Activated CD8-positive, alpha-beta memory T cell treated with anti-CD3 and anti-CD28 coated beads, Interleukin-2, amount 50 U/mL, for 48 hours (primary cell): ENCODE measurements at places on chromosomes 4 and X.

- DNase-seq, result no peak
Measured at GRCh38 chr4:134747108-134747805, 545.7 kb upstream of the PABPC4L start.

DNA sequence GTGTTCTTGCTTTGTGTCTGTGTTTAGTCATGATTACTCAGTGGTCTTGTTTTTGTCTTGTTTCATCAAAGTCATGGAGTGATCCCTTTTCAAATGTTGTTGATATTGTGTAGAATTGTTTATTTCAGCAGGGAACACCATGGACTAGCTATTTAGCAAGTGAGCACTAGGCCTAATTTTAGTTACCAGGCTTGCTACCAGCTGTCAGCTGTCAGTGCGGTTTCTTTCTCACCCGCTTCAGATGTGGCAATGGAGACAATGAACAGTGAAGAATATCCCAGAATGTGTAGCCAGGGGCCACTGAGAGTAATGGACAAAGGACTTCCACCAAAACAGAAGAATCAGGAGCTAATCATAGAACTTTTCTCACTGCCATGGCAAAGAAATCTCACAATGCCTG lies 432.8 kb upstream of the FMR1 start:
- DNase-seq, result no peak

GRCh38 chrX:4655743-4656142 lies 942.3 kb upstream of the PRKX start:
- no peak for DNase-seq

GRCh38 chrX:148913971-148914370 lies 413.6 kb downstream of the AFF2 start:
- DNase-seq, result no peak

GRCh38 chrX:74421036-74421739 lies at the start of gene SLC16A2:
SLC16A2 (plus strand) TSS chrX:74421493; CDS start chrX:74421638, 145 bp downstream.
- DNase-seq, result peak; percentile 59

DNA sequence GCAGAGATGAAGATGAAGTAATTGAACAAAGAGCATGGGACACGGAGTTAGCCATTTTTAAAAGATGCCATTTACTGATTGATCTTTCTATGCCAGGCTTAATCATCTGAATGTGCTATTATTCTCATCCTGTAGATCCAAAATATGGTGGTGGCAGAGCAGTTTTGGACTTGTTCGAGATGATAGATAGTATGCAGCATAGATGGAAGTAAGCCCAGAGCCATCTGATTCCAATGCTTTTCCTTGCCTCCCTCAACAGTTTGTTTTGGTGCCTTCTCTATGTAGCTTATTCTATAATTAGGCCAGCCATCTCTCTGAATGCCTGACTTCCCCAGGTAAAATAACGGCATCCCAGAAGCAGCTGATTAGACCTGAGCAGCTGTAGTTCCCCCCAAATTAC lies 152.6 kb upstream of the CLNK start:
- DNase-seq, result no peak

DNA sequence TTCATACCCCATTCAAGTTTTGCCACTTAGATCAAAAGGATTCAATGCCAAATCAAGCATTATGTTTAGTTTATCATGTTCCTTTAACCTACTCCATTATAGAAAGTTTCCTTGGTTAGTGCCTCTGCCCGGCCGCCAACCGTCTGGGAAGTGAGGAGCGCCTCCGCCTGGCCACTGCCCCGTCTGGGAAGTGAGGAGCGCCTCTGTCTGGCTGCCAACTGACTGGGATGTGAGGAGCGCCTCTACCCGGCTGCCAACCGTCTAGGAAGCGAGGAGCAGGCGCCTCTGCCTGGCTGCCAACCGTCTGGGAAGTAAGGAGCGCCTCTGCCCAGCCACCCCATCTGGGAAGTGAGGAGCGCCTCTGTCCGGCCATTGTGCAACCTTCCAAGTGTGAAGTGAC lies 36.3 kb upstream of the PDGFRA start:
- DNase-seq, result no peak

- no peak for DNase-seq
Measured at GRCh38 chr4:16505726-16506125, 279.5 kb upstream of the TAPT1 start.

DNA sequence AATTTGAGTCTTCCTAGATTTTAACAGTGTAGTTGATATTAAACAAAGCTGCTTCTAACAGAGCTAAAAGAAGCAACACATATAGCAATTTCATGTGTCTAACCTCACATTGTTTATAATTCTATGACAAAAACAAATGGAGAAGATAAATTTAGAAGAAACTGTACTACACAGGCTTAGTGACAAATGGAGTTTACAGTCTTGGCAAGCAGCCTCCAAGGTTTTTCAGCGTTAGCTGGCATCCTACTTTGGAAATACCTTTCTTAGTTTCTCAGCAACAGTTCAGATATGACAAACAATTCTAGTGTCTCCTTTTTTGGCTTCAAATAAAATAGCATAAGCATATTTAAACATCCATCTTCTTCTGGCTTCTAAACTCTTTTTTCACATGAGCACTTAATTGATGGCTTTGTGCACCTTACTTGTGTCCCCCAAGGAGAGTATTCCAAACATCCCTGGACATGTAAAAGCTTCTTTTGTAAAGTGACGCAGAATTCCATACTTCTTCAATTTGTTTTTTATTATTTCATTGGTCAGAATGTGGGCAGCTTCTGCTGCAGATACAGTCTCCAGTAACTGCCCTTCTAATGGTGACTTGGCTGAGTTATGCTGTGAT lies 249.8 kb downstream of the ANTXR2 start:
- no peak for DNase-seq

DNA sequence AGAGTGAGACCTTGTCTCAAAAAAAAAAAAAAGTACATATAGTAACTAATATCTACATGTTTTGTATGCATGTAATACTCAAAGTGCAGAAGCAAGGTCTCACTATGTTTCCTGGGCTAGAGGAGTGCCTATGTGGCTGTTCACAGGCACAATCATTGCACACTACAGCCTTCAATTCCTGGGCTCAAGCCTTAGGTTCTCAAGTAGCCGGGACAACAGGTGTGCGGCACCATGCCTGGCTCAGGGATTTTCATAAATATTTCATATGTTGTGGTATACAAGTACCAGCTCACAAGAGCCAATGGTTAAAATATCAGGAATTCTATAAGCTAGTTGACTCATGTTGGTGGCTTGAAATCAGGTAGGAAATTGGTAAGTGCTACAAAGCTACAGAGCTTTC lies 94.8 kb downstream of the LARP7 start:
- no peak for DNase-seq

DNA sequence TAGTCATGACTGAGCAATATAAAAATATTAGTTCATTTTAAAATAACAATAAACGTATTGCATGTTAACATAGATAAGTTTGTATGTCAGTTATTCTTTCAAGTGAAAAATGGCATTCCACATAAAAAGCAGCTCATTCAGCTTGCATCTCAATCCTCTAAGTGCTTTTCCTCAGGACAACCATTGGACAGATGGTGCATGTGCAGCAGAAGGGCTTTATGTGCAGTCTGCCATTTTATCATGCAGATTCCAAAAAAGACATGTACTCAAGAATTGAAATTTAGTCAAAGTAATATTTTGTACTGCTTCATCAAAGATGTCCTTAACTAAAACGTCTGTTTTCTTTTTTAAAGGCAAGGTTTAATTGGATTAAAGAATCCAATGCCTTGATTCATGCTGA lies 93.4 kb downstream of the RS1 start:
- no peak for DNase-seq

- no peak for DNase-seq
Measured at GRCh38 chrX:120244395-120244734, 6.2 kb upstream of the ZBTB33 start.

DNA sequence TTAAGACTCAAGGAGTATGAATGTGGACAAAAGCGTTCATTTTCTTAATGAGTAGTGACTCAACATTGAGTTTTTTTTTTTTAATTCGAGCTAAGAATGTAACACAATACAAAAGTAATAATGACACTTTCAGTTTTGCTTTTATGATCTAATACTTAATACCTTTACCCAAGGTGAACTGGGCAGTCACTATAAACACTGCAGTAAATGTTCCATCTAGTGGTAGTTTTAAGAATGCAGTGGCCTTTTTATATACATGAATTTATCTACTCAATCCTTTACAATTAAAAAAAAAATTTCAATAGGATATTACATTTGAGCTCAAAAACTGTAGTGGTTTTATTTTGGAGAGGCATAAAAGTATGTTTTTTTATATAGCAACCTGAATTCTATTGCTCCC lies 33.9 kb downstream of the PDK3 start:
- no peak for DNase-seq

- no peak for DNase-seq
Measured at GRCh38 chr4:23068287-23068686, 375.6 kb downstream of the GBA3 start.

GRCh38 chr4:168503652-168504362 lies 7.0 kb downstream of the PALLD start:
- no peak for DNase-seq

GRCh38 chrX:21479695-21480270 lies 105.6 kb downstream of the CNKSR2 start:
- DNase-seq, result no peak

- DNase-seq, result no peak
Measured at GRCh38 chr4:1447676-1448588, 41.7 kb upstream of the NKX1-1 start.

DNA sequence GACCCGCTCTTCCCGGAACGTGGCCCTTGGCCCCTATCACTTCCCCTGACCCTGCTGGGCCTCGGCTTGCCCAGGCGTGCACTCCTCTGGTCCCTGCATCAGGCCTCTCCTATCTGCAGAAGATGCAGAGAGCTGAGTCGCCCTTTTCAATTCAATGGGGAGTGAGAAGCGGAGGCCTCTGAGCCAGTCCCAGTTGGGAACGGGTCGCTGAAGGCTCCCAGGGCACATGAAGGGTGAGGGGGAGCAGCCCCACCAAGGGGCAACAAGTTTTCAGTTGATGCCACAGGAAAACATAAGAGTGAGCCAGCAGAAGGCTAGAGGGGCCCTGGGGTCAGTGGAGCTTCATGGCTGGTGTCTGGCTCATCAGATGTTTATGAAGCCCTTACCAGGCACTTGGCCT lies 17.1 kb downstream of the PSAPL1 start:
- no peak for DNase-seq

- DNase-seq, result no peak
Measured at GRCh38 chr4:78031417-78031950, 25.6 kb upstream of the FRAS1 start.

DNA sequence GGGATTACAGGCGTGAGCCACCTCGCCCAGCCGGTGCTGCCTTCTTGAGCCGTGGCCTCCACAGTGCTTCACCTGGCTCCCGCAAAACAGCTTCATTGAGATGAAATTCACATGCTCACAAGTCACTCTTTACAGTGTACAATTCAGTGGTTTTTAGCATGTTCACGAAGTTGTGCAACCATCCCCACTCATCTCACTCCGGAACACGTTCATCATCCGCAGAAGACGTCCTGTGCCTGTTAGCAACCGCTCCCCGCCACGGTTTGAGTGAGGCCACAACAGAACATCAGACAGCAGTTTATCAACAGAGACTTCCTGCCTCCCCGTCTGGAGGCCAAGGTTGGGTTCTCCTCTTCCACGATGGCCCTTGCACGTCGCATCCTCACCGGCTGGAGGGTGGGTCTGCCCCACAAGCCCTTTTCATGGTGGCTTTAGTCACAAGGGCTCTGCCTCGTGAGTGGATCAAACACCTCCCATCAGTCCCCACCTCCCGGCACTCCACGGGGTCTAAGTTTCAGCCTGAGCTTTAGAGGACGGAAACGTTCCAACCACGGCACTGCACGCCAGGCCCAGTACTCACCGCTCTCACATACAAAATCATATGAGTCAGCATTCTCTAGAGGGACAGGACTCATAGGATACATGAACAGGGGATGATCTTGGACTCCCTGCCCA lies 29.6 kb upstream of the SPON2 start:
- DNase-seq, result peak; percentile 88

DNA sequence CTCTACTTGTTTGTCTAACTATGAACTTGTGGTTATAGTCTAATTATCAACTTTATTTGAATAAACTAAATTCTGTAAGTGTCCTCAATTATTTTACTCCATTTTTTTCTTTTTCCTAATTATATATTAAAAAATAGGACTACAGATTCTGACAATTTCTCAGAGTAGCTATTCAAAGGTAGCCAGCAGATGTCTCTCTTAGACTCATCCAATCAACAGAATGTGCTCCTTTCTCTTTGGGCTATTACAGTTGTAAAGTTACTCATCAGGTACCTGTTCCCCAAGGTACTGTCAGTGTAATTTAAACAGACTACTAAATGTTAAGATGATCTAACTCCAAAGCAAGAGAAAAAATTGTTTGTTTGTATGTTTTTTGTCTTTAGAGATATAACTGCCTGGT lies 248.6 kb downstream of the PCDH18 start:
- DNase-seq, result no peak

DNA sequence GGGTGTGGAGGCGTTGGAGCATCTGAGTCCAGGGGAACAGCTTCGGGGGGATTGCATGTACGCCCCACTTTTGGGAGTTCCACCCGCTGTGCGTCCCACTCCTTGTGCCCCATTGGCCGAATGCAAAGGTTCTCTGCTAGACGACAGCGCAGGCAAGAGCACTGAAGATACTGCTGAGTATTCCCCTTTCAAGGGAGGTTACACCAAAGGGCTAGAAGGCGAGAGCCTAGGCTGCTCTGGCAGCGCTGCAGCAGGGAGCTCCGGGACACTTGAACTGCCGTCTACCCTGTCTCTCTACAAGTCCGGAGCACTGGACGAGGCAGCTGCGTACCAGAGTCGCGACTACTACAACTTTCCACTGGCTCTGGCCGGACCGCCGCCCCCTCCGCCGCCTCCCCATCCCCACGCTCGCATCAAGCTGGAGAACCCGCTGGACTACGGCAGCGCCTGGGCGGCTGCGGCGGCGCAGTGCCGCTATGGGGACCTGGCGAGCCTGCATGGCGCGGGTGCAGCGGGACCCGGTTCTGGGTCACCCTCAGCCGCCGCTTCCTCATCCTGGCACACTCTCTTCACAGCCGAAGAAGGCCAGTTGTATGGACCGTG lies 2.2 kb downstream of the AR start:
- DNase-seq, result no peak

DNA sequence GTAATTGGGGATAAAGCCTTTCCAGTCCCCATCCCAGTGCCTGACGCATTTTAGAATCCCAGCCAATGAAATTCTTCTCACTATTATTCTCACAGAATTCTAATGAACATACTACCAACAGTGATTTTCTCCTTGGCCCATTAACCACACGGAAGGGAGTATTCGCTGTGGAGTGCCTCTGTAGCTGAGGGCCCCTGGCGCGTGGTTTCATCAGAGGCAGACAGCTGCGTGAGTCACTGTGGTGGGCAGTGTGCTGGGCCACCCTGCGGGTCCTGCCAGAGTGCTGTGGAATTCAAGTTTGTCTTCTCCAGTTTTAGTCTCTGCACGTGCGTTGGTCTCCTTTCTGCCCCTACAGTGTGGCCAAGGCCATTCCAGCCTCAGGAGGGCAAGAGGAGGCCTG lies 335.4 kb upstream of the FAT1 start:
- no peak for DNase-seq

DNA sequence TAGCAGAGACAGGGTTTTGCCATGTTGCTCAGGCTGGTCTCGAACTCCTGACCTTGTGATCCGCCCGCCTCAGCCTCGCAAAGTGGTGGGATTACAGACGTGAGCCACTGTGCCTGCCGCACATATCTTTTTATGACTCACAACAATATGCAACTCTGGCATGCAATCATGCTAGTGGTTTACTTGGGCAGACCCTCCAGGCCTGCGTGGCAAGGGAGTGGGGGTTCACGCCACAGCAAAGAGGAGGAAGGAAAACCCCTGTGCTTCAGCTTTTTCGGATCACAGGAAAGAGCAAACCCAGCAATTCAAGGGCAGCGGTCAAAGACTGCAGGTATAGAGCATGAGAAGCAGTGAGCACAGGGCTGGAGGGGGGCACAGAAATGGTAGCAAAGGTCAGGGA lies 48.3 kb upstream of the CD99 start:
- DNase-seq, result no peak

GRCh38 chrX:123504630-123505270 lies 228.1 kb downstream of the THOC2 start:
- DNase-seq, result no peak
